Pancreas (tissue), 10 donors: ENCODE measurements at places on chromosomes 6 and 20. TPM values are rescaled to one million over a fixed set of nuclear protein-coding genes. Genes with fewer than 3 reads are reported as not detected.

GRCh38 chr6:39215640-39216158 is 13.6 kb downstream of the KCNK5 start:
- DNase-seq = no peak

Gene BPIFB6
- total RNA-seq = not detected

DNA sequence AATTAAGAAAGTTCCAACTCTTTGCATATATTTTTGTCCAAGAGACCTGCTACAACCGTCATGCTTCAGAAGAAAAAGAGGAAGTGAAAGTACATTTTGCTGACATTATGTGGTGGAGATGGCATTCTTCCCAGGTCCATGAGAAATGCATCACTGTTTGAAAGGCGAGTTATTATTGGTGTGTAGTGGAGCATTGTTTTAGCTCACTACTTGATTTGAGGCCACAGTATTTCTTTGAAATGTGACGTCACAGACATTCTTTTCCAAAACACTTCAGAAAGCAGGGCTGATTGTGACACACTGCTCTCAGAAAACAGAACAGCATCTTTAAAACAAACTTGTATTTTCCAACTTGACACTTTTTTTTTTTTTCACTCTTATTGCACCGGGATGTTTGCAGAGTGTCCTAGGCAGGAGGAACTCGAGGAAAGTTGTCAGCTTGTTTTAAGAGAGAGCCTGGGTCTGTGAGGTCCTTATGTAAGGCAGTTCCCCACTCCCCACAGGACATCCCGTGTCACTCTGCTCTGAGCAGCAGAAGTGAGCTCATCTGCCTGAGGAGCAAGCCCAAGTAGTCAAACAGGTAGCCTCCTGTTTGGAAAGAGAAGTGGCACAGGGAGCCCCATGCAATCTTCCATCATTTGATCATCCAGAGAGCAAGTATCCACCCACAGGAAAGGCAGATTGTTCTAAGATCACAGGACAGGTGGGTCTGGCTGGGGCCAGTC is 1.1 kb downstream of the SPTLC3 start:
- DNase-seq = peak; percentile 37

DNA sequence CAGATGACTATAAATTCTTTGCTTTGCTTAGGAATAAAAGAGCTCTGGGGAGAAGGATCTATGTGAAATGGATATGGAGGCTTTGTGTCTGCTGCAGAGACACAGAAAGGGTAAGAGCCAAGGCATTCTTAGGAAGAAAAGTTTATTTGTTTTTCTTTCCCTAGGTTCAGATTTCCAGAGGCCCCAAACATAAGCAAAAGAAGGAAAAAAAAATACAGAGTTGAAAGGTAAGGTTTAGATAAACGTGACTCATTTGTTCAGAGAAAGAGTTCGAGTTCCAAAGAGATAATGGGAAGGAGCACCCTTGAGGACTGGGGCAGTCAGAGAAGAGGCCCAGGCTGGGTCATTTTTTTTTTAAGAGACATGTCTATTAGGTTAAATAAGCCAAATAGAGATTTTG is 27.4 kb upstream of the BMP5 start:
- DNase-seq = no peak

GRCh38 chr6:130065609-130066156 is 47.3 kb downstream of the L3MBTL3 start:
- no peak for DNase-seq

DNA sequence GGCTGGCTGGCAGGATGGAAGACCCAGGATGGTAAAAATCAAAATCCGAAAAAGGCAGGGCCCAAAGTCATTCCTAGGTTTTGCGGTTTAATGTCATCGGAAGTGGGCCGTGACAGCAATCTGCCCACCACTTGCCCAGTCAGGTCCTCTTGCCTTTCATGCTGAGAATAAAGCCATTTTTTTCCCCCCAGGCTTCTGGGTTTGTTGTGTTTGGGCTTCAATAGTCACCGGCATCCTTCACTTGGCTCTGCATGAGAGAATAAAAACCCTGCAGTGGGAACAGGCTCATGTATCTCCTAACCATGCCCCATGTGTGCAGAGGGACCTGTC is 56.1 kb downstream of the MEP1A start:
- no peak for DNase-seq

Gene SLC32A1
- not detected for total RNA-seq

DNA sequence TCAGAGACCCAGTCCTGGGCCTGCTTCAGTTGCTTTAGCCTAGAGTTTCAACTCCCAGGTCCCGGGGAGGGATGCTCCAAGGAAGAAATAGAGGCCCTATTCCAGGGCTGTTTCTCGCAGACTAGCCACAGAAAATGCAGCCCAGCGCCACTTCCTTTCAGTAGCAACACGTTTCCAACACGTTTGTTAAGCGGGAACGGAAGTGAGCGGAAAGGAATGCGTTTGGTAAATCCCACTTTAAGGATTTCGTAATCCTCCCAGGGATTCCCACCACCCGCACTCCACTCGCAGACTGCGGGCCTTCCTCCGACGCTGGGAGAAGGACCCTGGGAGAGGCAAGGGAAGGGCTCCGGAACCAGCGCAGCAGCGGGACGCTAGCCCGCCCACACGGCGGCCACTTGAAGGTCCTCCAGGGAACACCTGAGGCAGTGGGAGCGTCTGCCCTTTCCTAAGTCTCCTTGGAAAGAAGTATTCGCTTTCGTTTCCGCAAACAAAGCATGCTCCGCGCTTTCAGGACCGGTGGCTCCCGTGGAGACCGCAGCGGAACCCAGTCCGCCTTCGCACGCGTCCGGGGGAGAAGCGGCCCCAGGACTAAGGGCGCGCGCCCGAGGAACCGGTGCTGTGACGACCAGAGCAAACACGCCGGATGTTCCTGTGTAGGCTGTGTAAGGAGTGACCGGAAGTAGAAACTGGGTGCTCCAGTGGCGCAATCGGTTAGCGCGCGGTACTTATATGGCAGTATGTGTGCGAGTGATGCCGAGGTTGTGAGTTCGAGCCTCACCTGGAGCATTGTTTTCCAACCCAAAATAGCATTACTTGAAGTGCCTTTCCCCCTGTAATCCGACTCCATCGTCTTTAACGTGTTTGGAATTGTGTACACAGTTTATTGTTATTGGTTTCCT is 227.6 kb upstream of the PRSS16 start:
- DNase-seq = peak; percentile 86

DNA sequence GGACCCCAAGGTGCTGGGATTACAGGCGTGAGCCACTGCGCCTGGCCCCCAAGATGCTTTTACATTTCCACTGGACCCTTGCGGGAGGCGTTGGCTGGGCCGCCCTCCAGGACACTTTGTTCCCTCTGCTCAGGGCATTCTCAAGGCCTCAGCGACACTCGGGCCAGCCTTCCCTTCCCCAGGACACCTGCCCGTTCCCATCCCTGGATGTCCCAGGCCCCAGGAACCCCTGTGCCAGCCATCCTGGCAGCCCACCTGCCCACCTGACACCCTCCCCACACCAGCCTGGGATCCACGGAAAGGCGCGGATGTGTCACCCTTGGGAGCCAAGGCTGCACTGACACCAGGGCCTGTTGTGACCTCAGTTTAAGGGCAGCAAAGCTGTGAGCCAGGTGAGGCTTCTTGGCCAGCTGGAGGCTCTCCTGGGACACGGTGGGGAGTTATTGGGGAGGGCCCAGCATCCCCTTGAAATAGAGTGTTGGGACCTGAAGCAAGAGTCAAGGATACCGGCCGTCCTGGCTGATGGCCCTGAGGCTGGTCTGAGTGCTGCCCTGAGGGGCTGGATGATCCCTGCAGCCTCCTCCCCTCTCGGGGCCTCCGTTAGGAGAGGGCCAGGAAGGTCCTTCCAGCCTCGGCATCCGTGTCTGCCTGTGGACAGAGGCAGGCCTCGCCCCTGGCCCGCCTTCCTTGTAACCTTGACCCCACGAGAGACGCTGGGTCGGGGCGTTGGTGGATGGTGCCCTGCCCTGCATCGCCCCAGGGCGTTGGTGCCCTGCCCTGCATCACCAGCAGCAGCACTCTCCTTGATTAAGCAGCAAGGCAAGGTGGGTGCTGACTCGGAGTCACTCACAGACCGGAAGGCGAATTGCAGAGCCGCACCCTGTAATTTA is 84.2 kb upstream of the BHLHE23 start:
- no peak for DNase-seq

- DNase-seq = peak; percentile 55
These were observed 14.9 kb upstream of the FAM210B start for GRCh38 chr20:56343861-56344381.

Gene PPIL6
- 1.7 TPM for total RNA-seq

Gene CLVS2
- total RNA-seq = not detected

DNA sequence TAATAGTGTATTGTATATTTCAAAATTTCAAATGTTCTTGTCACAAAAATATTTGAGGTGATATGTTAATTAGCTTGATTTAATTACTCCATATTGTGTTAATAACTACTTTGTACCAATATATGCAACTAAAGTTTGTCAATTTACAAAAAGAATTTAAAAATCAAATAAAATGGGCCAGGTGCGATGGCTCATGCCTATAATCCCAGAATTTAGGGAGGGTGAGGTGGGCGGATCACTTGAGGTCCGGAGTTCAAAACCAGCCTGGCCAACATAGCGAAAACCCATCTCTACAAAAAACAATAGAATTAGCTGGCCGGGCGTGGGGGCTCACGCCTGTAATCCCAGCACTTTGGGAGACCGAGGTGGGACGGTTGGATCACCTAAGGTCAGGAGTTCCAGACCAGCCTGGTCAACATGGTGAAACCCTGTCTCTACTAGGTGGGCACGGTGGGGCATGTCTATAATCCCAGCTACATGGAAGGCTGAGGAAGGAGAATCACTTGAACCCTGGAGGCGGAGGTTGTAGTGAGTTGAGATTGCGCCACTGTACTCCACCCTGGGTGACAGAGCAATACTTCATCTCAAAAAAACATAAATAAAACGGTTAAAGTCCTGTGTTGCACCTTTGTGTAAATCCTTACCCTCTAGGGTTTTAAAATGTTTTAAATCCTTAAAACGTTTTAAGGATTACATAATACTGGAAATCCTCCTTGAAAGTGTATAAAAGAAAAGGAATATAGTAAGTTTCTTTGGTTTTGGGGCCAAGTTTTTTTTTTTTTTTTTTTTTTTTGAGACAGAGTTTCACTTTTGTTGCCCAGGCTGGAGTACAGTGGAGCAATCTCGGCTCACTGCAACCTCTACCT is 4.0 kb downstream of the HSPA1B start:
- DNase-seq = no peak

GRCh38 chr6:73690056-73690455 is 5.9 kb upstream of the CD109 start:
- no peak for DNase-seq

- no peak for DNase-seq
These were observed 118.1 kb downstream of the FAM120B start for GRCh38 chr6:170424604-170425126.

DNA sequence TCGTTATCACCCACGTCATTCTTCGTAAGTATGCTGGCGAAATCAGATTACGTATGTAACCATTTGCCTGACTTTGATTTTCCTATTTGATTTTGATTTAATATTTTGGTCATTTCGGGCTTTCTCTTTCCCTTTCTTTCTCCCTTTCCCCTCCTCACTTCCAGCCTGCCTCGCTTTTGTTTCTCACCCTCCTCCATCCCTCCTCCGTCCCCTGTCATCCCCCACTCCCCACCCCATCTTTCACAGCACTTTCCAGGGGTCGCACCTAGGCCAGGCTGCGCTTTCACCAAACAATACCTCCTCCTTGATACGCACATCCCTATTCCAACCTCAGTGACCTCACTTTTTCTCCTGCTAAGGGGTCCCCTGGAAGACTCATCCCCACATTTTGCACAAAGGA is 194.6 kb upstream of the SNX9 start:
- DNase-seq = no peak

DNA sequence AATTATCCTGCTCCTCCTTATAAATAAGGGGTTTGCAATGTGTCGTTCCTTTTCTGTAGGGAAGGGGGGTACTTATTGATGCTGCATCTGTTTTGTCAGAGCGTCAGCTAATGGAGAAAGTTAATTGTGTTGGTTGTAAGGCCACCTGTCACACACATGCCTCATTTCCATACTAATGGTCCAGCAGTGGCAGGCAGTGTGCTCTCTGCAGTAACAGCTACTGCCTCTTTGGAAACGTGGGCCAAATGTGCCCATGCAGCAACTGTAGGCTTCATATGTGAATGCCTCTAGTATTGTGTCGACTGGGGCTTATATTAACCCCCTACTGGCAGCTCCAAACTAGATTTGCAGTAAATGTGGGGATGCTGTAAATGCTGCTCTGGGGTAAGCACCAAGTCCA is 56.3 kb upstream of the OLIG3 start:
- DNase-seq = no peak
